ENCODE measurements at places on chromosomes 2 and 18.

DNA sequence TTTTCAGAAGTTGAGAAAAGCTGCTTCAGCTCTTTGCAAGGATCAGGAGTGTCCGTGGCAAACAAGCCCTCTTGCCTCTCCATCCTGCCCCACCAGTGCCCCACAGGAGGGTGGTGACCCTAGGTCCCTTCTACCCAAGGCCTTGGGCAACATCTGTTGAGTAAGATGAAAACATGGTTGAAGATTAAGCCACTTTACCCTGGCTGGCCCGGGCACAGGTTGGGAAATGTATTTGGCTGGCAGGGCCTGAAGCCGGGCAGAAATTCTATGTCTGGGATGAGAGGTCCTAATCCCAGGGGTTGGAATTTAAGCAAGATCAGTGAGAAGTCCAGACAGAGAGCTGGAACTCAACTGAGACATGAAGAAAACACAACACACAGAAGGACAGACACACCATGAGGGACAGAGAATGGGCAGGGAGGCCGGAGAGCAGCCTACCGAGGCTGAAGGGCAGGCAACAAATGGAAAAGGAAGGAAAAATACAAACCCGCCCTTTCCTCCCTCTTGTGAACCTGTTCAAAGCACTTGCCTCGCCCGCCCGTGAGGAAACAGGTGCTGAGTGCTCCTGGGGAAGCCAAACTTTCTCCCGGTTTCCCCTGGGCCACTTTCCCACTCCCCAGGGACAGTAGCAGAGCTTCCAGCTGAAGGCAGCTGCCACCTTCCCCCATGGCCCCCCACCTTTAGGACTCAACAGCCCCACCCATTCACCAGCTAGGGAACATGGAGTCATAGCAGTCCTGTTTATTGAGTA is 86.1 kb downstream of the TNS1 start:
- DNase-seq: no peak

DNA sequence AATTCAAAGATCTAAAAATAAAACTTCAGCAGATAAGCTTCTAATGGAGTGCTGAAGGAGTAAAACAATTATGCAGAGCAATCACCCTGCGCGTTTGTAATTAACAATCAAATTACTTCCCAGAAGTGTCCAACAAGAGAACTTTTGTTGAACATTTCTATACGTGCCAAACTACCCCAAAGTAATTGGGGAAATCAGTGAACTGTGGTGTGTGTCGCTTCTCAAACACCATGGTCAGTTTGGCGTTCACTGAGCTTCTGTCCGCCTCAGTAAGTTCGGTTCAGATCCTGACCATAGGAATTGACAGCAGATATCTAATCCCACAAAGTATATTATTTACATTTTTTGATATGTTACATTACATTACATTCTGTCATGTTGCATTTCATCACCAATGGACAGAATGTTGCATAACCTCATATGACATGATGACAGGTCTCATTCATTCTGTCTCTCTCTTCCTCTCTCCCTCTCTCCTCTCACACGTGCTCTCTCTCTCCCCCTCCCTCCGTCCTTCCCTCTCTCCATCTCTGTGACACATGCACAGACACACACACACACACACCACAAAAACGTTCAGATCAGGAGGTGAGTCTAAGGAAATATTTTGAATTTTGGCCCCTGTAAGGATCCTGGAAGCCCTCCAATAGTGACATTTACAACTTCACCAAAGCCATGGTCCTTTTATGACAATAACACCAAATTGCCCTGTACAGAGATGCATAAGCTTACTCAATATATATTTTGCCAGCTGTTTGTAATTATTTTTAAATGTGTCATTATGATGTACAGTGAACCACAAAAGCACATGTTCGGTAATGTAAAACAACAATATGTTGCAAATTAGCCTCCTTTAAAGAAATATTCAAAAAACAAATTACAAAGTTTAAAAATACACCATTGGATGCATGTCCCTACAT is 269.2 kb downstream of the FIGN start:
- DNase-seq: no peak

GRCh38 chr2:23814963-23815362 is 112.0 kb downstream of the ATAD2B start:
- DNase-seq: no peak

DNA sequence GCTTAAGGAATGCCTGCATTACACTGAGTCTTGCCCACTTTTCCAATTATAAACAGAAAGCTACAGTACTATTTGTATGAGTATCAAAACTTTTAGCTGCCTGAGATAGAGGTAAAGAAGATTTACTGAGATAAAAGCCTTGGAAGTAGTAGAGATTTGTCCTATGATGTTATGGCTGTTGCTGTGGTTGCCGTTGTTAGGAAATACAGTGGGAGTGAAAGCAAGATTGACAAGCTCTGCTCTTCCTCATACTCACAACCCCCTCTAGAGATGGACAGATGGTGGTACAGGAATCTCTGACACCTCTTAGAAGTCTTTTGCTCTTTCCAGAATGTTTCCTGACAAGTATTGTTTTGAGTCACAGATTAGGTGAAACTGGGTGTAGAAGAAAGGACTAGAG is 242.5 kb downstream of the RPIA start:
- no peak for DNase-seq

GRCh38 chr2:99949530-99949929 is 192.9 kb downstream of the AFF3 start:
- no peak for DNase-seq

- DNase-seq: no peak
Observed at GRCh38 chr2:96427917-96428316, 77.2 kb downstream of the NEURL3 start.

GRCh38 chr18:40006634-40007033 is 1948.4 kb upstream of the PIK3C3 start:
- DNase-seq: no peak

DNA sequence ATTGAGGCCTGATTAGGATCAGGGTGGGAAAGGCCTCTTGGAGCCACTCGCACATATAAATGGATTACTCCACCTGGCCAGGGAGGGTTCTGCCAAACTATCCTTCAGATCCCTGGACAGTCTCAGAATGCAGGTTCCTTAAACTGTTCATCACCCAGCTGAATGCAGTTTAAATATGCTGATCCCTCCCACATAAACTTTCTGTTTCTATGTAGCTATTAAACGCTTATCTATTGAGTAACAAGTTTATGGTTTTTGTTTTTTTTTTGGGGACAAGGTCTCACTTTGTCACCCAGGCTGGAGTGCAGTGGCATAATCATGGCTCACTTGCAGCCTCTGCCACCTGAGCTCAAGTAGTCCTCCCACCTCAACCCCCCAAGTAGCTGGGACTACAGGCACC is 1.9 kb downstream of the CAD start:
- no peak for DNase-seq

DNA sequence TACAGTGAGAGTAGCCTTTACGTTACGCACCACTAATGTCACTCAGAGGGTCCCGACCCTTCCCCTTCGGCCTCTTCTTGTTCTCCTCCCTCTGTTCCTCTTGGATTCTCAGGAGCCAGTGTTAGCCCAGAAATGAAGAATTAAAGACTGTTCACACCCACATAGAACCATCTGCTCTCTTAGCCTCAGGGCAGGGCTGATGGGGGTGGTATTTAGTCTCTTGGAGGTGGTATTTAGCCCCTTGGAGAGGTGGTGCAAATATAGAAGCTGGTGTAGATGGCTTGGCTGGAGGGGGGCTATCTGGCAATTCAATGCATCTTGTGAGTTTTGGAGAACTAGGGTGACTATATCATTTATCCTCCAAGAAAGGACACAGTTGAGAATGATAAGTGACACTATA is 286.5 kb downstream of the PRKCE start:
- no peak for DNase-seq

DNA sequence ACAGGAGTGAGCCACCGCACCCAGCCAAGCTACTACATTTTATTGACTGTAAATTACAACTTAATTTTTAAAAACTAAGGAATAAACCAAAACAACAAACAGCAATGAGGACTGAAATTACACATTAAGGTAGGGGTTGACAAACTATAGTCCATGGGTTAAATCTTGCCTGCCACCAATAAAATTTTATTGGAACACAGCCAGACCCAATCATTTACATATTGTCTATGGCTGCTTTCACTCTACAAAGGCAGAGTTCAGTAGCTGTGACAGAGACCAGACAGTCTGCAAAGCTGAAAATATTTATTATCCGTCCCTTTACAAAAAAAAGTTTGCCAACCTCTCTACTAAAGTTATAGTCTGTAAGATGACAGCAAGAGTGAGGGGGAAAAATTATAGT is 24.3 kb upstream of the UGP2 start:
- no peak for DNase-seq

GRCh38 chr2:143553261-143553660 is 424.0 kb downstream of the ARHGAP15 start:
- DNase-seq: no peak

DNA sequence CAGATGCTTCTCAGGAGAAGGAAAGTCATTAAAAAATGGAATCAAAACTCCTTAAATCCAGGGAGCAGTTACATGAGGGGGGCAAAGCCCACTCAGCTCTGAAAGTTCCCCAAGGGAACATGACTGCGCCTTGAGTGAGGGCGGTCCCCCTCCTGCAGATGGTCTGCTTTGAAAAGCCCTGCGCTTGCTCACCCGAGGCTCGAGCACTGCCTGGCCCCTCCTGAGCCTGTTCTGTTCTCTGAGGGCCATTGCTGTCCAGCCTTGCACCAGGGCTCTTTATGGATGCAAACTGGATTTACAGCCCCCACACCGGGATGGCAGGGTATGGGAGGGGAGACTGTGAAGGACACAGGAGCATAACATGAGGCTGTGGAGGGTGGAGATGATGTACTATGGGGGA is 37.8 kb upstream of the DNMT3A start:
- no peak for DNase-seq

GRCh38 chr18:59432803-59433597 is 73.9 kb upstream of the LMAN1 start:
- no peak for DNase-seq

- peak; percentile 32 for DNase-seq
Observed at GRCh38 chr18:28834889-28835288, 658.0 kb upstream of the CDH2 start.

GRCh38 chr2:3644246-3644525 is 13.8 kb upstream of the ALLC start:
- no peak for DNase-seq

- DNase-seq: no peak
Observed at GRCh38 chr2:78778756-78779510, 246.6 kb upstream of the REG3G start.

- no peak for DNase-seq
Observed at GRCh38 chr2:9663008-9663879, 32.4 kb upstream of the YWHAQ start.

GRCh38 chr18:34595690-34596089 is 114.4 kb upstream of the DTNA start:
- DNase-seq: no peak

GRCh38 chr18:42338683-42339082 is 383.6 kb downstream of the PIK3C3 start:
- DNase-seq: no peak

DNA sequence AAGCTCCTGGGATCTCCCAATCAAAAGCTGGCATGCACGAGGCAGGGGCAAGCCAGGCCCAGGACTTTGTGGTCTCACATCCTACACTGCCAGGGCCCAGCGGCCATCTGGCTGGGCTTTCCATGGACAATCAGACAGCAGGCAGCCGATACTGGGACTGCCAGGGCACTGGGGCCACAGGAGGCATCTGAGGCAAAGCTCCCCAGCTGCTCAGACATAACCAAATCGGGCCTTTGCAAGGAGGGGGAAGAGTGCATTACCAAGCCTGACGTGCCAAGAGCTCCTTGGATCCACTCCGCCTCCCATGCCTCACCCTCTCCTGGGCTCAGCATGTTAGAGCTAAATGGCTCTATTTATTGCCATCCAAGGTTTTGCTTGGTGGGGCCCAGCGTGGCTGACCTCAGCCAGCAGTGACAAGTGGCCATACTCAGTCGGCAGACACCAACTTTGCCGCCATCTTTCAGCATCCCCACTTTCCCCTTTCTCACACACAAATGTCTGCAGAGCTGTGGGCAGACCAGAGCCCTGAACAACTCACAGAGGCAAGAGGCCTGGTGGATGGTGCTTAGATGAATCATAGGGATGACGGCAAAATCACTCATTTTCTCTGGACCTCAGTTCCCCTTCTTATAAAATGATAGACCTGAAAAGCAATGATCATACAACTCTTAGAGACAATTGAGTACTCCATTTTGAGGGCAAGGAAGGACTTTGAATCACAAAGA is 200.8 kb downstream of the TTC32 start:
- DNase-seq: no peak

GRCh38 chr2:137912371-137912770 is 51.9 kb upstream of the HNMT start:
- no peak for DNase-seq

DNA sequence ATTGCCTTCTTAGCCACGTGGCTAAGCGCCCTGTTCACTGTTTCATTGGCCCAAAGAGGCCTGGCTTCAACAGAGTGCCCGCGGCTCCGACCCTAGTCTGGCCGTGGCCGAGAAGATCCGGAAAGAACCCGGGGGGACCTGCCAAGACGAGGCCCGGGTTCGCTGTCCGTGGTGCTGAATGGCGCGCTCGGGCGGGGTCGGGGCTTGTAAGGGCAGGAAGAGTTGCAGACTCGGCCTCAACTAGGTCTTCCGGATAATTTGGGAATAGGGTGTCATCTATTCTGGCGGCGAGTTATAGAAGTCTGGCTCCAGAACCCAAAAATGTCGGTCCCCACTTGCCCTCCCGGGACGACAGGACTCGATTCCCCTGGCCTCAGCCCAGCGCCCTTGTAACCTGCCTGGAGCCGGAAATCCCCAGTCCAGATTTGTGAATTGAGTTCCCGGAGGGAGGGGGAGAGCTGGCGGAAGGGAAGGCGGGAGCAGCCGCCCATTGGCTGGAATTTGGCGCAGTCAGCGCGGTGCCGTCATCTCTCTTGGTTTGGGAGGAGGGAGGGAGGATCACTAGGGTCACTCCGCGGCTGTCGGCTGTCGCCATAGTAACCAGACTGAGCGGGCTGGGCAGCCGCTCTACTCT is 3.5 kb downstream of the CDK5R2 start:
- no peak for DNase-seq

DNA sequence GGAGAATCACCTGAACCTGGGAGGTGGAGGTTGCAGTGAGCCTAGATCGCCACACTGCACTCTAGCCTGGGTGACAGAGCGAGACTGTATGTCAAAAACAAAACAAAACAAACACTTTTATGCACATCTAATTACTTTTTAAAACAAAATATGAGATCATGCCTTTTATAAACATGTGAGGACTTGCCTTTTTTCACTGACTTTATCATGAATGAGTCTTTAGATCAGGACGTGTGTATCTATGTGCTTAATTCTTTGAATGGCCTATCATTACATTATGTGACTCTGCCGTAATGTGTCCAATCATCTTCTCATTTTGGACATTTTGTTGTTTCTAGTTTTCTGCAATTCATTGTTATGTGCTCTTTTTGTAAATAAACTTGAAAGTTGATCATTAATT is 58.7 kb downstream of the FAM117B start:
- DNase-seq: no peak

DNA sequence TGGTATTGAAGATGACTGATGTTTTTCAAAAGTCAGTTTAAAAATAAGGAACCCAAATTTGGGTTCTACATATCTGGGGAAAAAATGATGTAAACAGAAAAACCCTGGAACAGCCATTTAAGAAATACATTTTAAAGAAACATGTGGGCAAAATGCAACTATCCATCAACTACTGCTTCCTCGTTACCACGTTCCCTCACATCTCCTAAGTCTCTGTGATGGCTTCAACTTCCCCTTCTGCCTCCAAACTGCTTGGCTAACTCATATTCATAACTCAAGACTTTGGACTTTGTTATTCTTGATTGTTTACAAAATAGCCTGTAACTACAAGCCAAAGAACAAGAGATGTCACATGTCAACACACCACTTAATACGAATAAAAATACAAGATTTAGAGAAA is 116.3 kb downstream of the DYM start:
- no peak for DNase-seq

All from brain pericyte (primary cell).